ENCODE measurements at places on chromosomes 3 and 15.

DNA sequence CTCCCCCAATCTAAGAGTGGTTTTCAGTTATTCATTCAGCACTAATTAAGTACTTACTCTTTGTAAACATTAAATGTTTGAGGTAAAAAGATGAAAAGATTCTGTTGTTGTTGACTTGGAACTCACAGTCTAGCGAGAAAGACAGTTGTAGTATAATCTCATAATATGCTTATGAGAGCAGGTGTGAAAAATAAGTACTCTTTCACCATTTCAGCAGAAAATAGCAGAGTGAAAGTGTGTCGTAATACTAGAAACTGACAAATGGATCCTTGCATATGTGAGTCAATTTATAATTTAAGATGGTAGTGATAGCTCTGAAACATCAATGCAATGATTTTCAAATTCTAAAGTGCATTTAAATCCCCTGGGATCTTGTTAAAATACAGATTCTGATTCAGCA, 618.8 kb upstream of the CCDC54 start:
- no peak for DNase-seq

- DNase-seq = no peak
Observed at GRCh38 chr15:71098920-71099319, 16.4 kb upstream of the THSD4 start.

GRCh38 chr3:124584552-124585391, 145.5 kb upstream of the UMPS start:
- DNase-seq = no peak

DNA sequence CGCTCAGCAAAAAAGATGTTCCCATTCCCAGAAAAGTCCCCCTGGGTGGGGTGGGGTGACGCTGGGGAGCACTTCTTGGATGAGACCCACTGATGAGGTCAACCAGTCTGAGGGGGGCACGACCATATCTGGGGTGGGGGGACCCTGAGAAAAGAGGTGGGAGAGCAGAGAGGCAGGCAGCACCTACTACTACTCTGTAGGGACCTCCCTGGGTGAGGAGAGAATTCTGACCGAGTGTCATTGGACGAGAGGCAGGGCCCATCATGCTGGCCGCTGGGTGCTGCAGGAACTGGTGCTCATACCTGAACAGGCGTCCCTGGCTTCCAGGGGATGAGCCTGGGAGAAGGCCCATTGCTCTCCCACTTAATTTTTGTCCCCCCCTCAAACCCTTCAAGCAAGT, 158.8 kb downstream of the KLF13 start:
- DNase-seq = no peak

- DNase-seq = no peak
Observed at GRCh38 chr3:69204315-69204957, 82.0 kb upstream of the LMOD3 start.

DNA sequence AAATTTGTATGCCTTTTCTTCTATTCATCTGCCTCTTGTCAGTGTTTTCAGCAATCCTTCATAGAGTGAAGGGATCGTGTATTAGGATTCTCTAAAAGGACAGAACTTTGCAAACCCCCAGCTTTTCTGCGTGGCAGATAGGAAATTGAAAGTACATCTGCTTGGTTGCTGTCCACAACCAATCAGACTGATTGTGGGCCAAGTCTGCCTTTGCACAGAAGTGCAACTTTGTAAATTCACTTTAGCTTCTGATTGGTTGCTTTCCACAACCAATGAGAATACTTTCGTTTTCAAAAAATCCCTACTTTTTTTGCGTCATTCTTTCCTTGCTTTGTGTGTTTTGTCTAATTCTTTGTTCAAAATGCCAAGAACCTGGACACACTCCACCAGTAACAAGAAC, 847.4 kb downstream of the FHIT start:
- no peak for DNase-seq

DNA sequence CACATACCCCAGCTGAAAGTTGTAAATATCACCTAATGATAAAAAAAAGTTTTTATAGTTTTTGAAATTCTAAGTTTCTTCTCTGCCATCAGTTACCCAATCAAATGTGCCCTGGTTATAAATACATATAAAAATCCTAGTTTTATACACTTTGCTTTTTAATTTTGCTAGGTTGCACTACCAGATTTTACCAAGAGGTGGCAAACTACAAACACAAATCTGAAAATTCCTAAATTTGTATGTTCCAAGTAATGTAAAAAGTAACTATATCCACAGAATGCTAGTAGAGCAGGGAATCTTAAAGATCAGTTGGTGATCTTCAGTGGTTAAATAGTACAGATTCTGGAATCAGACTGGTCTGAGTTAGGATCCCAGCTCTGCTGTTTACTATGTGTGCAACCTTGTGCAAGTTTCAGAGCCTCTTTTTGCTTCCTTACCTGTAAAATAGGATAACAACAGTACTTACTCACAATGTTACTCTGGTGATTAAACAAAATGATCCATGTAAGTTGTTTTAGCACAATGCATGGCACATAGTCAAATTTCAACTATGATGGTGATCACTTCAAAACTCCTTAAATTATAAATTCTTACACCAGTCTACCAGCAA, 11.0 kb downstream of the TRPM7 start:
- DNase-seq = no peak

GRCh38 chr3:100416863-100417262, 15.5 kb downstream of the LNP1 start:
- DNase-seq = no peak

- DNase-seq = no peak
Observed at GRCh38 chr3:142318331-142318730, 92.9 kb upstream of the GK5 start.

DNA sequence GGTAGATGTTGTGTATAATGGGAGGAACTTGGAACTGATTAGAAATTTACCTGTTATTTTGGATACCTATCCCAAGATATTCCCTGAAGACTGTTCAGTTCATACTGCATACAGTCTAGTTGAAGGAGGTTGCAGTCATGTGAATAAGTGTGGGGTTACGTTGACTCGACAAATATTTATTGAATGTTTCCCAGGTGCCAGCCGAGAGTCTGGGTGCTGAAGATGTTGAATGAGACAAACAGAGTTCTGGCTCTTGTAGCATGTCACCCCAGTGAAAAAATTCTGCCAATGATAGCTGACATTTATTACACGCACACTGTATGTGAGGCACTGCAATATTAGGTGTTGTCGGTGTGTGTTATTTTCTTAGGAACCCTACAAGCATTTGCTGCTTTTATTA, 176.0 kb downstream of the KCNMB2 start:
- DNase-seq = no peak

DNA sequence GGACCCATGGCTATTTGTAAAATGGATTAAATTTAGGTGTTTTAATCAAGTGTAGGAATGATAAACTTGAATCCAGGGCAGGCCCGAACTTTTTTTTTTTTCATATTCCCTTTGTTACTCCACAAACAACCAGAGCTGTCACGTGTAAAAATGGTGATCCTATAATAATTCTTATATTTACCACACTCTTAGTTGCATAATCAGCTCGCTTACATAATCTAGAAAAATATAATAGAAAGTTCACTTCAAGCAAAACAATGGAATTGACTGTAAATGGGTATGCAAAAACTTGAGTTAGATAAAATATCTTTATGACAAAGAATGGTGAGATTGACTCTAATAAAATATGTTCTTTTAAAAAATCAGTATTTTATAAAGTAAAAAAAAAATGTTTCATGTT, 2.1 kb upstream of the PAQR9 start:
- no peak for DNase-seq

GRCh38 chr3:130787422-130788068, 40.9 kb upstream of the PIK3R4 start:
- no peak for DNase-seq

DNA sequence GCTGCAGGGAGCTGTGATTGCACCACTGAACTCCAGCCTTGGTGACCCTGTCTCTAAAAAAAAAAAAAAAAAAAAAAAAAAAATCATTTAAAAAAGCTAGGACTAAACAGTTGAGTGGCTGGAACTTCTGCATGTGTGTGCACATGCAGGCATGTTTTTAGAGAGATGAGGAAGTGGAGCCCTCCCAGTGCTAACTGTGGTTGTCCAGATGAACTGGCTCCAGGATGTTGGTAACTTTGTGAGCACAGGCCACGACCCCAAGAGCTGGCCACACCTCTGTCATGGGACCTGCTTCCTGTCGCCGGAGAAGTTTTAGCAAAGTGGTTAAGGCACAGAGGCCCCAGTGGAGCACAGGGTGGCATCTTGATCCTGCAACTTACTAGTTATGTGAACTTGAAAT, 27.0 kb downstream of the CHCHD6 start:
- no peak for DNase-seq

GRCh38 chr15:58260205-58260724, 122.1 kb downstream of the AQP9 start:
- no peak for DNase-seq

GRCh38 chr15:79689030-79689429, 207.8 kb downstream of the MTHFS start:
- no peak for DNase-seq

DNA sequence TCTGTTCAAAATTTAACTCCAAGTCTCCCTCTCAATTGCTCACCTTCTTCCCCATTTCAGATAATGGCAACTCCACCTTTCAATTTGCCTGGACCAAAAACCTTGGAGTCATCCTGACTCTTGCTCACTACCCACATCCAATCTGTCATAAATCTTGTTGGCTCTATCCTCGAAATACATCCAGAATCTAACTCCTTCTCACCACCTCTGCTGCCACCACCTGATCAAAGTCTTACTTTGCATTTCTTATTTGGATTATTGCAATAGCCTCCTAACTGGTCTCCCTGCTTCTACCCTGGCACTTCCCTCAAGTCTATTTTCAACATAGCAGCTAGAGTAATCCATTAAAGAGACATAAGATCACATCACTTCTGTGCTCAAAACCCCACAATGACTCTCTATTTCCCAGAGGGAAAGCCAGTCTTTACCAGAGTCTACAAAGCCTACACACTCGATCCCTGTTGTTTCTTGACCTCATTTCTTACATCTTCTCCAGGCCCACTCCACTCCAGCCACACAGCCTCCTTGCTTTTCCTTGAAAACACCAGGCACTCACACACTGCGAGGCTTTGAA, 86.6 kb downstream of the GPR156 start:
- DNase-seq = no peak

DNA sequence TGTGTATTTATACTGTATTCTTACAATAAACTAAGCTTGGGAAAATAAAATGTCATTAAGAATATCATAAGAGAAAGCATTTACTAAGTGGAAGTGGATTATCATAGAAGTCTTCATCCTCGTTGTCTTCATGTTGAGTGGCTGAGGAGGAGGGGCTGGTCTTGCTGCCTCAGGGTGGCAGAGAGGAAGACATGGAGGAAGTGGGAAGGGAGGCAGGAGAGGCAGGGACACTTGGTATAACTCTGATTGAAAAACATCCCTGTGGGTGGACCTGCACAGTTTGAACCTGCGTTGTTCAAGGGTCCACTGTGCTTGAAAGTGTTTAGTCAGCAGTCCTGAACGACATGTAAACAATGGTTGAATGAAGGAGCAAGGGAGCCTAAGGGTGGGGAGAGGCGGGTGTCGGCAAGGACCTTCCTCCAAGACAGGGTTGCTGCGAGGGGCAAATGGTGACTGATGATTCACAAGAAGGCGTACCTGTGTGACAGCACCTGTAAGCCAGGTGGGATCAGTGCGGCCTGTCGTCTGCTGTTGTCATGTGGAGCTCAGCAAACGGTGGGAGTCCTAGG, 103.8 kb upstream of the KLF13 start:
- no peak for DNase-seq

- no peak for DNase-seq
Observed at GRCh38 chr3:183098536-183099025, 715 bp downstream of the MCCC1 start.

GRCh38 chr3:73950865-73951558, 326.3 kb upstream of the PDZRN3 start:
- no peak for DNase-seq

GRCh38 chr3:109897734-109898133, 560.4 kb upstream of the DPPA4 start:
- no peak for DNase-seq

- no peak for DNase-seq
Observed at GRCh38 chr3:172592898-172593669, 69.9 kb upstream of the TNFSF10 start.

GRCh38 chr3:100590114-100590839, 19.1 kb upstream of the ADGRG7 start:
- no peak for DNase-seq

DNA sequence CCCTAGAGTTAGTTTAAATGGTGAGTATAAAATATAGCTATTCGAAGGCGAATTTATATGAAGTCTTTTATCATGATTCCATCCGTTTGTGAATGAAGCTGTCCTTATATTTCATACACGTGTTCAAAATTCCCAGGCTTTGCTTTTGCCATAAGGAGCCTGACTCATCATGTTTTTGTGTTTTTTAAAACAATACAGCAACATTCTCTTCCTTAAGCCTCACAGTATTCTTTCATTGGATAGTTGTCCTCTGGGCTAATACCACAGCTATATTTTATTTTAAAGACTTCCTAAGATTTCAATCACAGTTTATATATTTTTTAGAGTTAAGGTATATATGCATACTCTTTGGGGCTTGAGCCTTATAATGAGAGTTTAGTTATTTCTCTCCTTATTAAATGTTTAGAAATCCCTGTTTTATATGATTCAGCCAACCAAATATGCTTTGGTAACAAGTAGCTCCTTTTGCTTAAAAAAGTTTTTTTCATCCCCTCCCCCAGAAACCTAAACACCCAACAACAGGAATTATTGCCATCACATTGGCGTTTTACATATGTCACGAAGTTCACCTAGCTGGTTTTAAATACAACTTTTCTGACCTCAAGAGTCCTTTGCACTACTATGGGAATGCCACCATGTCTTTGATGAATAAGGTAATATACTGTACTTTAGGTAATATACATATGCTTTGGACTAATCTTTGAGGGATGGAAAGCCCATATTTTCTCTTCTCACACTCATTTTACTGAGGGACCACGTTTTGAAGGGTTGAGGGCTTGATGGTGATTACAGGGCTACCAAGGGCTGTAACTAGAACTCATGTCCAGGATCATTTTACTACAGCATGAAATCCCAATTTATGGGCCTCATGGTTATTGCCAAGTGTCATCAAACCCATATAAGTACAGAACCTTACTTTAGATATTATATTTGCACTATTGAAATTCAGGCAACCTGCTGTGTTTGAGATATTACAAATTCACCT, 28.5 kb downstream of the ST3GAL6 start:
- DNase-seq = no peak

DNA sequence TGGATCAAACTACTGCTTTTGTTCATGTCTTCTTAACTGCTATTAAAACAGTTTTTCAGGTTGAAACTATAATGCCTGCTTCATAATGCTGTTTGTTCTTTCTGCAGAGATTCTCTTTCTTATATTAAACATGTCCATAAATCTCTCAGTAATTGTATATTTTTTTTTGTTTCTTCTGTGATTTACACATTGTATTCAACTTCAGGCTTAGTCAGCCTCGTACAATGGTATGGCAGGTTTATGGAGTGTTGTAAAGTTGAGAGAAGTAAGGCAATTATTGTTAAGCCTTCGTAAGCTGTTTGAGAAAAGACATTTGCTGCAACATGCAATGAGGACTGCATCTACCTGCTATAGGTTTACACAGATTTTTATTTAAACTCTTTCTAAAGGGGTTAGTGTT, 977.1 kb downstream of the DIPK2A start:
- DNase-seq = no peak

Measured in iPS DF 19.7 (cell line).